ENCODE measurements at places on chromosomes 2 and 18.

- no peak for DNase-seq
These were observed 477.9 kb downstream of the TSN start for GRCh38 chr2:122233372-122233771.

GRCh38 chr2:95375532-95376150, 26.9 kb upstream of the FAHD2A start:
- no peak for DNase-seq

DNA sequence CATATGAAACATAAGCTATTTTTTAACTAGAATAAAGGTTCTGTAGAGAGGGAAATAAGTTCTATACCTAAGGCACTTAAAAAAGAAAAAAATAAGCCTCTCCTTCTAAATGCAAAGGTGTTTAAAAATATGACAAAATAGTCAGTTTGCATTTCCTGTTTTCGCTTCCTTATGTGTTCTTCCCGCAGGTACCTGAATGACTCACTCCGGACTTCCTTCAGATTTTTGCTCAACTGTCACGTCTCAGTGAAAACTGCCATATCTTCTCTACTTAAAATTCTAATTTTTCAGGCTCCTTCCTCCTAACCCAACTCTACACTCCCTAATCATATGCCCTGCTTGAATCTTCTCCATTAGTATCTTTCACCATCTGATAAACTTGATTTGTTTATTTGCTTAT, 1333.1 kb downstream of the LRP1B start:
- no peak for DNase-seq

DNA sequence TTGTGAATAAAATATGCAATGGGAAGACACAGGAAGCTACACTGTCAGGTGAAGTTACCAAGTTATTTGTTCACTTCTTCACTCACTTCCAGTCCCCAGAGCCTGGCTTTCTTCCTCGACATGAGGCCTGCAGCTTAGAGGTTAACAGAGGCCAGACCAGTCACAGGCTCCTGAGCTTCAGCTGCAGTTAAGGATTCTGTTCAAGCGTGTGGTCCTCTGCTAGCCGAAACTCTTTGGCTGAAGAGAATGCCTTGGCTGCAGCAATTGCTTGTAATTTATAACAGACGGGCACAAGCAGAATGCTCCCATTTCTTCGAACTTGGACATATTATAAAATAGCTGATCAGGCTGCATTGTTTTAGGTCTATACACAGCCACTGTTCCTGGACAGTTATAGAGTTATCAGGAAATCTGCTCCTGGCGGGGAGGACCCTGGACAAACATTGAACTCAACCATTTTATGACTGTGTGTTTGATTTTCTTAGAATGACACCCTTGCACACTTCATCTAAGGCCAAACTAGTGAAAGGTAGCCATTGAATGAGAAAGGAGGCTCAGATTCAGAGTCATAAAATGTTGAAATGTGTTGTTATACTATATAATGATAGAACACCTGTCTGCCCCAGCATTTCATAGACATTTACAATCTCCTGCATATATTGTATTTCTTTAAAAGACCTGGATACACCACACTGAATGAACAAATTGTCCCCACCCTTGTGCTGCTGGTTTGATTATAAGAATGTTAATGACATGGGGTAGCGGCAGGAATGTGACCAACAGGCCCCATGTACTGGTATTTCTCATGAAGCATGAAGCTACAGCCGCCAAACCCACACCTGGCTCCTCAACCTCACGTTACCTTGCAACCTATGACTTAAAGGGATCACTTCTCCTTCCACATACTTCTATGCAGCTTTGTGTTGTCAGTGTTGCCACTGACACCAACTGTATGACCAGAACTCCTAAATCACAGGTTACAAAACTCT, 153.6 kb downstream of the TDRD15 start:
- no peak for DNase-seq

- no peak for DNase-seq
These were observed 380.0 kb upstream of the ACVR2A start for GRCh38 chr2:147464737-147465357.

- no peak for DNase-seq
These were observed 1357.5 kb upstream of the CELF4 start for GRCh38 chr18:38923126-38923525.
